ENCODE measurements at places on chromosomes 6 and 20.

DNA sequence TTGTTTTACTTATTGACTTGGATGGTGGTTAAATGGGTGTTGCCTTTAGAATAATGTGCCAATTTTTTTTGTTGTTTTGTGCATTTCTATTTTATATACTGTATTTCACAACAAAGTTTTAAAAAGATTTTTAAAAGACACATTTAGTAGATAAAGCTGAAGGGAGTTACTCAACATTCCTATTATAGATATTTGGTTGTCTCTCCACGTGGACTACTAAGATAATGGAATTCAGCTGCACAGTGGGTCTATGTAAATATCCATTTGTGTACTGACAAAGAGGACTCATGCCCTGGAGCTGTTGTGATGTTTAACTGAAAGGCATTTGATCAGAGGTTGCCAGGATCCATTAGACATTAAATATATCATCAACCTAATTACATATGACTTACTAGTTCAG lies 23.2 kb upstream of the FAM135A start:
- no peak for DNase-seq

GRCh38 chr6:170545405-170545804 lies 7.7 kb downstream of the PSMB1 start:
- DNase-seq: no peak

GRCh38 chr6:137767911-137768690 lies 99.0 kb upstream of the TNFAIP3 start:
- DNase-seq: peak; percentile 9

- DNase-seq: no peak
Observed at GRCh38 chr6:35427851-35428321, 24.3 kb upstream of the FANCE start.

- no peak for DNase-seq
Observed at GRCh38 chr20:54716790-54717189, 241.4 kb downstream of the DOK5 start.

DNA sequence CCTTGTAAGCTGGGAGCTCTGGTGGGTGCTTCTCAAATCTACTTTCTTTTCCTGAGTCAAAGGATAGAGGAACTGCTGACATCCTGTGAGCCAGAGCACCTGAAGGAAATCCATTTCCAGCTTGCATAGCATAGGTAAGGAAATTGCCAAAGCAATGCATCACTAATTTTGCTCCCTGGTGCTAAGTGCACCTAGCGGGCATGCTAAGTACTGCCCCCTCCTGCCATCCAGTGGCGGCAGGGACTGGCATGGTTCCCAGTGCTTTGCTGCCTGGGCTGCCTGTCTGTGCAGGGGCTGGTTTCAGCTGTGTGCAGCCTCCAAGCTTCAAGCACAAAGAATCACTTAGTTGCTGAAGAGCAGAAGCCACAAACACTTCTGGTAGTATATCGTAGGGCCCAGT lies 63.9 kb downstream of the FARS2 start:
- DNase-seq: no peak

DNA sequence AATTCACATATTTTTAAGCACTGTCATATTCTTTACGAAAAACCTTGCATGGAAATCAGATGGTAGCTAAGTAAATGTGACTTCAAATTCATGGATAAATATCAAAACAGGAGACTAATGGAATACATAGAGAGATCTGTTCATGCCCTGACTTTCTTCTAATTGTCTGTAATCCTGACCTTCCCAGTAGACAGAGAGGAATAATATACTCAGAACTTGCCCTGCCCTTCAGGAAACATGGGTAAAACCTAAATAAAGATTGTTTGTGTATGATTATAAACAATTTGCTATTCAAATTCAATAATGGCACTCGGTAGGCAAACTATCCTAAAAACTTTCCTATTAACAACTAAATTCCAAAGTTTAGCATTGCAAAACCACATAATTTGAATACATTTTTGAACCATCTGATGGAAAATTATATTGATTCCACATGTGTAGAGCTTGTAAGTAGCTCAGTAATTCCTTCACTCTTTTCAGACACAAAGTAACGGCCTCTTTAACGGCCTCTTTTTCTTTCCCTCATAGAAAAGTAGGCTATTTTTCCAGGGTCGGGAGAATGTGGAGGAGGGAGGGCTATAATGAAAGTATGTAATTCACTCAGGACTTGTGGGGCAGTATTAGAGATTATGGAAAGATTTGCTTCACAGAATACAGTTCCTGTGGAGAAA lies 227.6 kb downstream of the ALDH8A1 start:
- DNase-seq: no peak

DNA sequence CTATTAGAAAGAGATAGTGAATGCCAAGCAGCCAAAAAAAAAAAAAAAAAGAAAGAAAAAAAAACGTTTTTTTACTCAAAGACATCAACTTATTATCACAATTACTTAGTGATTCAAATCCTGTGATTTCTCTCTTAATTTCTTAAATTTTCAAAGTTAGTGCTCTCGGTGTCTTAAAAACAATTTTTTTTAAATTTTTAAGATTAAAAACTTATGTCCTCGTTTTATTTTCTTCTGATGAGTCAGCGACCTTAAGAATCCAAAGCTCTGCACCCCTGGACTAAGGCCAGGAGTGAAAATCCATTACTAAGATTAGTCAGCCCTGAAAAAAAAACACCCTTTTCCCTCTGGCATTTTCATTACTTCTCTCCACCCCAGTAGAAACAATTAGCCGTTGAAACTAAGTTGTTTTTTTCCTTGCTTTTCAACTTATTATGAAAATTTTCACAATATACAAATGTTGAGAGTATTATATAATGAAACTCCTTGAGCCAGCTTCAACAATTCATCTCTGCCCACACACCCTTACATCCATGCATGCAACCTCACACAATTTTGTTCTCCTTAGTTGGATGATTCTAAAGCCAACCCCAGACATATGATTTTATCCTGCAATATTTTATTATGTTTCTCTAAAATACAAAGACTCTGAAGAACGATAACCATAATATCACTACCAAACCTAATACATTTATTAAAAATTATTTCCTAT lies 85.6 kb upstream of the CARMIL1 start:
- no peak for DNase-seq

GRCh38 chr20:57829805-57830514 lies 120.1 kb upstream of the PMEPA1 start:
- no peak for DNase-seq

- DNase-seq: no peak
Observed at GRCh38 chr6:168372889-168373288, 53.3 kb upstream of the DACT2 start.

DNA sequence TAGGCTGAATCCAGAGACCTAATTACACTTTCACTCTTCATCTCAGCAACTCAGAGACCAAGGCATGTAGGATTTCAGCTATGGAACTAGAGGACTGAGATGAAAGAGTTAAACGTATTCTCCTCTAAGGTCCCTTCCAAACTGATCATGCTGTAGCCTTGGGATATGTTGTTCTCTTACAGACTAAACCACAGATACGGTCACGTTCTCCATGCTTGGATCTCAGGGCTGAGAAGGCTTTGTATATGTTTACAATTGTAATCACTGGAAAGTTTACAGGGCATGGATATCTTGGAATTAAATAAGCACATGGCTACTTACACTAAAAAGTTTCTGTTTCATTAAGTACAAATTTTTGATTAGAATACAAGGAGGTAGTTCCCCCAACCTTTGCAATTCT lies 50.1 kb downstream of the PKIB start:
- DNase-seq: no peak

DNA sequence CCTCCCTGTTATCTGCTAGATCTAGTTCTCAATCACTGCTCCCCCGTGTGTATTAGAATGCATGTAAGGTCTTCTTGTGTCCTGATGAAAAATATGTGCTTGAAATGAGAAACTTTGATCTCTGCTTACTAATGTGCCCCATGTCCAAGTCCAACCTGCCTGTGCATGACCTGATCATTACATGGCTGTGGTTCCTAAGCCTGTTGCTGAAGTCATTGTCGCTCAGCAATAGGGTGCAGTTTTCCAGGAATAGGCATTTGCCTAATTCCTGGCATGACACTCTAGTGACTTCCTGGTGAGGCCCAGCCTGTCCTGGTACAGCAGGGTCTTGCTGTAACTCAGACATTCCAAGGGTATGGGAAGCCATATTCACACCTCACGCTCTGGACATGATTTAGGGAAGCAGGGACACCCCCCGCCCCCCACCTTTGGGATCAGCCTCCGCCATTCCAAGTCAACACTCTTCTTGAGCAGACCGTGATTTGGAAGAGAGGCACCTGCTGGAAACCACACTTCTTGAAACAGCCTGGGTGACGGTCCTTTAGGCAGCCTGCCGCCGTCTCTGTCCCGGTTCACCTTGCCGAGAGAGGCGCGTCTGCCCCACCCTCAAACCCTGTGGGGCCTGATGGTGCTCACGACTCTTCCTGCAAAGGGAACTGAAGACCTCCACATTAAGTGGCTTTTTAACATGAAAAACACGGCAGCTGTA lies 73.4 kb downstream of the PTPN1 start:
- DNase-seq: no peak

DNA sequence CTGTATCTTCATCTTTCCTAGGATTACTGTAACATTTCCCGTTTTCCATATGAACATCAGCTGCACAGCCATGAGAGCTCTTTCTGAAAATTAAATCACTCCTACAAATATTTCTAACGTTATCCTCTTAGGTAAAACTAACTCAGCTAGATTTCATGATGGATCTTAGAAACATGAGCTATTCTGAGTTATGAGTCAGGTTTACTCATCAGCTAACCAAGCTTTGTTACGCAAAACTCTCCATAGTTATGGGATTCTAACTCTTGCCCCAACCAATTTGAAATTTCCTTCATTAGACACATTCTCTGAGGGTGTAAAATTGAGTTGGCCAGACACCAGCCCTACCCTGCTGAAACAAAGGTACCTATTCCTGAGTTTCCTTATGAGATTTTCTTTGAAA lies 14.0 kb downstream of the DEFB110 start:
- no peak for DNase-seq

DNA sequence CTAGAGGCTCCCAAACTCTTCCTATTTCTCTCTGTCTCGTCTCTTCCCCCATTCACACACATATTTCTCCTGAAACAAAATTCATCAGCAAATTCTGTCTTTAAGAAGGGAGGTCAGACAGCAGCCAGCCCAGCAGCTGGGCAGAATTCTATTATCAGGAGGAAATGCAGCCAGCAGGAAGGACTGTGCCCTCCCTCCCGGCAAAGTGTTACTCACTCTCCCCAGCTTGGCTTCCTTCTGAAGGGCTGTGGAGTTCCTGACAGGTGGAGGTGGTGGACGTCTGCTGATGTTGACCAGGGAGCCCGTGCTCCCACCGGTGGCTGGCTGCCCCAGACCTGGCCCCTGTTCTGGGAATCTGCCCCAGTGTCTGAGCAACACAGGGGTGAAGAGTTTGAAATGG lies 37.3 kb downstream of the KCNB1 start:
- no peak for DNase-seq

- no peak for DNase-seq
Observed at GRCh38 chr20:59247731-59248684, 52.4 kb upstream of the EDN3 start.

DNA sequence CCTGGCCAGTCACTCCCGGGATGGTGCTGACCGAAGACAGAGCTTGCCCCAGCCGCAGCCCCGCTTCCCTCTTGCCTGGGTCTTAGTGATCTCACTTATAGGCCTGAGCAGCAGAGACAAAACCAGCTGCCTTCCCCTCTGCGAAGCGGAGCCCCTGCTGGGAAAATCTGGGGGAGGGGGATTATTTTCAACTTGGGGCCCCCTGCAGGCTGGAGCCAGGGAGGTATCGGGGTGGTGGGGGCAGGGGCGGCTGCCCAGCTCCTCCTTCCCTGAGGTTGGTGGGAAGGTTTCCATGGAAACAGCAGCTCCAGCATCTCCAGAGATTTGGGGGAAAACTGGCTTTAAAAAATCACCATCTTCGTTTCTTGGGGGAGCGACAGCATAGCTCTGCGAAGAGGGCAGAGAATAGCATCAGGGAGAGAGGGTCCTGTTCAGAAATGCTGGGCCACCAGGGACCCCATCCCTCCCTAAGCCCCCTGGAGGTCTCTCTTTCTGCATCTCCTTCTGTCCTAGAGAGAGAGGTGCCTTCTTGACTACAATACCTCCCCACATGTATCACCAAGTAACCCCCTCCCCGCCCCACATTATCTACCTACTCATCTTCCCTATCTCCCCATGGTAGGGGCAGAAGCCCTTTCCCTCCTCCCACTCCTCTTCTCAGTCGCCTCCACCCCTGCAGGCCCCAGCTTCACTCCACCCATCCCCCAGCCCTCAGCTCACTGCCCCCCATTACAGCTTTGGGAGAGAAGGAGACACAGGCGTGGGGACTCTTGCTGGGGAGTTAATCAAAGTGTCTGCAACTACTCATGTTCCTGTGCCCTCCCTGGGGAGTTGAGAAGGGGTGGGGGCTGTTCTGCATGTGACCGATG lies 88.4 kb upstream of the CCDC167 start:
- no peak for DNase-seq

- DNase-seq: no peak
Observed at GRCh38 chr20:54431156-54431944, 44.0 kb upstream of the DOK5 start.

GRCh38 chr6:87913974-87914373 lies 133.7 kb upstream of the SPACA1 start:
- no peak for DNase-seq

DNA sequence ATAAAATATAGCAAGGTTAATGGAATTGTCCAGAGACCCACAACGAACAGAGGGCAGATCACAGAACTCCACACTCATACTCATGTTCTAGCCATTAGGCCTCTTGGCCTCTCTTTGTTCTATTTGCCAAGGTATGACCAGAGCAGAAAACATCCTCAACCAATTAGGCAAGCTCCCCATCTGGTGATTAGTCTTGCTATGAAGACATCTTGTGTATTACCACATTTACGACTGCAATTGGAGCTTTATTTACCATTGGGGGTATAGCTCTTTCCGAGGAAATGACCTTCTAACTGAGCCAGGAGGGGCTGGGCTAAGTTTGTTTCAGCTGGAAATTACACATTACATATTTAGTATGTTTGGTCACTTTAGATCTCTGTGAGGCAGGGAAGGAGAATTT lies 593.9 kb downstream of the CD109 start:
- no peak for DNase-seq

- DNase-seq: no peak
Observed at GRCh38 chr20:49724408-49725223, 10.9 kb upstream of the B4GALT5 start.

DNA sequence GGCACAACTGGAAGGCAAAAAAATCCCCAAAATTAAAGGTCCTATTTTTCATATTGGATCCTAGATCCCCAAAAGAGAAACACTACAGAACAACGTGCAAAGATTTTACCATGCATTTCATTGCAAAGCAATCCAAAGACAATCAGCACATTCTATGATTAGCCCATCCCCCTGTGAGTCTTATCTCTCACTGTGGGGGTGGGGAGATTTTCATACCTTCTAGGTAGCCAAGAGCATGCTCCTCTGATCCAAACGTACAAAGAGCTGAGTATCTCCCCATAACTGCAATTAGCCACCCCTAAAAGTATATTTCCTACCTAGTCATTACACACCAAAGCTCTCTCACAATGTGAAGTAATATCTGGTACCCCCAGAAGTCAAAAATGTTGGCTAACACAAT lies 22.2 kb upstream of the ENTPD6 start:
- DNase-seq: no peak

DNA sequence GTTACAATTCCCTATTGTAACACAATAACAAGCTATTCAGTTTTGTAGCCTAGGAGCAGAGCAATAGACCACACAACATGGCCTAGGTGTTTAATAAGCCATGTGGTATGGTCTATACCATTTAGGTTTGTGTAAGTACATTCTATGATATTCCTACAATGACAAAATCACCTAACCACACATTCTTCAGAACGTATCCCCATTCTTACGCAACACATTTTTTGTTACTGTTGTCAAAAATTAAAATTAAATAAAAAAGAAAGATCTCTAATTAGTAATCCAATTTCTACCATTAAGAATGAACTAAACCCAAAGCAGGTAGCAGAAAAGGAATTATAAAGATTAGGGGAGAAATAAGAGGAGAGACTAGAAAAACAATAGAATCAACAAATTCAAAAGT lies 44.0 kb downstream of the RANBP9 start:
- no peak for DNase-seq

Measured in activated CD4-positive, alpha-beta T cell treated with anti-CD3 and anti-CD28 coated beads, Interleukin-10, Interleukin-2, amounts not matched to agents 100 ng/mL and 50 ng/mL, durations not matched to agents 16 hours and 8 hours (primary cell).